ENCODE measurements at places on chromosomes 12 and 14. TPM values are rescaled to one million over a fixed set of nuclear protein-coding genes. Genes with fewer than 3 reads are reported as not detected.

PSMB11 gene
- not detected for total RNA-seq

KRT75 gene
- total RNA-seq, result not detected

PDZRN4 gene
- total RNA-seq, result not detected

GRCh38 chr12:13255792-13256691, 59.5 kb downstream of the EMP1 start:
- DNase-seq, result peak; percentile 93

- no peak for DNase-seq
These were observed 39.8 kb upstream of the MEG3 start for GRCh38 chr14:100786131-100786530.

DNA sequence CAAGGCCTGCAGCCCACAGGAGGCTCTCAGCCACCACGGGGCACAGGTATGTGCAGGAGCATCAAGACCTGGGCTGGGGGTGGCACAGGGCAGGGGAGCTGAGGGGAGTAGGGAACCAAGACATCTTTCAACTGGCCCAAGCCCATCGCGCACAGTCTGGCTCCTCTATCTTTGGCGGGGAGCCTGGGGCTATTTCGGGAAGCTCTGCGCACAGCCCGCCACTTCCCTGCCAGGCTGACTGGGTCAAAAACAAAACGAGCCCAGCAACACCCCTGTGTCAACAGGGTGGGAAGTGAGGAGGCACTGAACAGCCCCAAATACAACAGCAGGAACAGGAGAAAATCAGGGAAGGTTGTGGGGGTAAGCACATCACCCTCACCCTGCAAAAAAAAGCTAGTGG, 83.9 kb downstream of the ARL6IP4 start:
- DNase-seq, result no peak

- DNase-seq, result no peak
These were observed at the start of gene LRRC10 for GRCh38 chr12:69610729-69611128. TSS of gene LRRC10 (minus strand) at chr12:69610907. CDS start at chr12:69610838, 69 bp downstream.

GRCh38 chr14:31253746-31254471, 46.3 kb upstream of the HECTD1 start:
- no peak for DNase-seq

DNA sequence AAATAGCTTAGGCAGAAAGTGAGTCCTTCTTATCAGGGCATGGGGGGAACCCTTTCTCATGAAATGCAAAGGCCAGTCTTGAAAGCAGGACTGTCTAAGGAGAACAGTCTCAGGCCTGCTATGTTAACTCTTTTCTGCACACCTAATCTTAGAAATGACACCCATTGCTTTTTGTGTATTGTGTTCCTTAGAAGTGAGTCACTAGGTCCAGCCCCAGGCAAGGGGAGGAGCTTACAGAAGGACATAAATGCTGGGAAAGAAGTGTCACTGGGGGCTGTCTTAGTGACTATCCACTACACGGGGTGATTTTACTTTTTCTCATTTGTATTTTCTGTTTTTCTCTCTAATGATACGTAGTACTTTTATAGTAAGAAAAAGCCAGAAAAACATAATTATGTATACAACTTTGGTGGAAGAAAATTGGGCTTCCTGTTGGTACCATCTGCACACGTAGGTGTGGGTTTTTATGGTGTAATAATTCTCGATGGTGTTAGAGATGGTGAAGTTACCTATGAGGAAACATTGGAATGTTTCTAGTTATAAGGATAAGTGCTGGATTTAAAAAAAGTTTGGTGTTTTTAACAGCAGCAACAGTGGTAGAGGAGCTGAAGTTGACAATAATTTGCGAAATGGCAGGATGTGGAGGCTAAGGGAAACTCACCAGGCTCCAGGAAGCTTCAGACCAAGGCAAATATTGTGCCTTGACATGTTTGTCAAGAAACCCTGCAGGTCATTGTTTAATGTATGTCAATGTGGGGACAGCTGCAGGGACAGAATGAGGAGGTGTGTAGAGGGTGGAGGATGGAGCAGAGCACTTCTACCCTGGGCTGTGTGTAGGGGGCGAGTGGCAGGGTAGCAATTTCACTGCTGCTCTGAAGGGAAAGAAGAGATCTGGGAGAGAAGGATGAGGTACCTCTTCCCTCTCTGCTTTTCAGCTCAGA, 214.9 kb downstream of the KTN1 start:
- DNase-seq, result no peak

- DNase-seq, result no peak
These were observed 104.7 kb upstream of the SLCO1B1 start for GRCh38 chr12:21026302-21026701.

DNA sequence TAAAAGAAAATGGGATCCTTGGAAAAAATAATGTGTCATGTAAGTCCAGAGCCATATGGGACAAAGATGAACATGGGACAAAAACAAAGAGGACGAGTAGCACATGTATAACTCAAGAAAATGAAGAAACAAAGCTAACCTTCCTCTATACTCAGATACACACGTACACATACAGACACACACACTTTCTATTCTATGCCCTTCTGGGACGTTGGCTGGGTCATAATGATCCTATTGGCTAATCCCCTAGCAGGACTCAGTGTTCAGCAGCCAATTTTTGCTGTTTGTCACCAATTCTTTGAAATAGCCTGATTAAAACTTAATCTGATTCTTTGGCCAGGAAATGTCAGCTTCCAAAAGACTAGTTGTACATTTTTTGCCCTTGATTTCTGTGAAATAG, 189.4 kb upstream of the FOXG1 start:
- no peak for DNase-seq

DNA sequence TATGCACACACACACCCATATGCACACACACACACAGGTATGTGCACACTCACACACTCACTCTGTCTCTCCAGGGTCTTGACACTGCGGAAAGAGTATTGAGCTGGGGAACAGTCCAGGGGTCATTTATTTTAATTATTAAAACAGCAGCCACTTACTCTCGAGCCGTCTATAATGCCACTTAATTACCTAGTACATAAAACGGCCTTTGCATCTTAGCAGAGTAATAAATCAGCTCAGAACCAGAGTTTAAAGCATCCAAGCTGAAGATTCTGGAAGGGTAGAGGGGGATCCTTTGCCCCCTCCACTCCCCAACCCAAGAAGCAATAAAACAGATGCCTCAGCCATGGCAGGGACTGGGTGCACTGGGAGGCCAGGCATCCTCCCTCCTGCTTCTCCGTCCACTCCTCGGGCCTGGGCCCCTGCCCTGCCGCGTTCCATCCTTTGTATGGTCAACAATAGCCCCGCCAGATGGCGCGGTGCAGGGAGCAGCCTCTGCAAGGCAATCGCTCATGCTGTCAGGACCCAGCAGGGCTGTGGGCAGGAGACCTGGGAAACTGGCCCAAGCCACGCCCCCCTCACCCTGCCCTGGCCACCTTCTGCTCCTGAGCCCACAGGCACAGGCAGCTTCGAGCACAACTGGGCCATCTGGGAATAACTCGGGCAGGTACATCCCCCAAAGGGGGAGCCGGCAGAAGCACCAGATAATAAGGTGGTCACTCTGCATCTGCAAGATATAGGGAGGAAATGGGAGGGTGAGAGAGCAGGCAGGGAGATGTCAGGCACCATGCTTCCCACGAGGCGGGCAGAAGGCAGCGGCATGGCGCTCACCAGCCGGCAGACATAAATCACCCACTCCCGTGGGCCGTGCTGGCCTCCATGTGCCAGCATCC, 40.9 kb downstream of the CCDC85C start:
- no peak for DNase-seq

- DNase-seq, result no peak
These were observed 26.2 kb downstream of the BCL11B start for GRCh38 chr14:99245564-99246511.

- DNase-seq, result no peak
These were observed 79.4 kb downstream of the LIN7A start for GRCh38 chr12:80858356-80858755.

- no peak for DNase-seq
These were observed 30.8 kb downstream of the KIF26A start for GRCh38 chr14:104169005-104169698.

DNA sequence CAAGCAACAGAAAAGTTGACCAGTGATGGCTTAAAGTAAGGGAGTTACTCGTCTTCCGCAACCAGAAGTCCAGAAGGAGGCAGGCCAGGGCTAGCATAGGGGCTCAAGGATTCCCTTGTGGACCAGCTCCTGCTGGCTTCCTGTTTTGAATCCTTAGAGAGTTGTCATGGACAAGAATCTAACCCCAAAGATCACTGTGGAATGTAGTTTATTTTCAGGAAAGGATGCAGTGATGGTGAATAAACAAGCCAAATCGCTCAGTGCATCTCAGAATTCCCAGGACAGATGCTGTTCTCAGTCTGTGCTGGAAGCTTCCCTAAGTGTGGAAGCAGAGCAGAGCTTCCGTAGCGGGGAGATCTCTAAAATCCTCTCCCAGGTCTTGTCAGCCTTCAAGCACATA, 311.3 kb downstream of the C12orf75 start:
- DNase-seq, result no peak

GRCh38 chr12:83920821-83921547, 991.6 kb downstream of the SLC6A15 start:
- no peak for DNase-seq

- DNase-seq, result no peak
These were observed 35.5 kb downstream of the PDZRN4 start for GRCh38 chr12:41223600-41223999.
